IPS-NIHi11 (cell line): ENCODE measurements at places on chromosomes 12 and 14.

DNA sequence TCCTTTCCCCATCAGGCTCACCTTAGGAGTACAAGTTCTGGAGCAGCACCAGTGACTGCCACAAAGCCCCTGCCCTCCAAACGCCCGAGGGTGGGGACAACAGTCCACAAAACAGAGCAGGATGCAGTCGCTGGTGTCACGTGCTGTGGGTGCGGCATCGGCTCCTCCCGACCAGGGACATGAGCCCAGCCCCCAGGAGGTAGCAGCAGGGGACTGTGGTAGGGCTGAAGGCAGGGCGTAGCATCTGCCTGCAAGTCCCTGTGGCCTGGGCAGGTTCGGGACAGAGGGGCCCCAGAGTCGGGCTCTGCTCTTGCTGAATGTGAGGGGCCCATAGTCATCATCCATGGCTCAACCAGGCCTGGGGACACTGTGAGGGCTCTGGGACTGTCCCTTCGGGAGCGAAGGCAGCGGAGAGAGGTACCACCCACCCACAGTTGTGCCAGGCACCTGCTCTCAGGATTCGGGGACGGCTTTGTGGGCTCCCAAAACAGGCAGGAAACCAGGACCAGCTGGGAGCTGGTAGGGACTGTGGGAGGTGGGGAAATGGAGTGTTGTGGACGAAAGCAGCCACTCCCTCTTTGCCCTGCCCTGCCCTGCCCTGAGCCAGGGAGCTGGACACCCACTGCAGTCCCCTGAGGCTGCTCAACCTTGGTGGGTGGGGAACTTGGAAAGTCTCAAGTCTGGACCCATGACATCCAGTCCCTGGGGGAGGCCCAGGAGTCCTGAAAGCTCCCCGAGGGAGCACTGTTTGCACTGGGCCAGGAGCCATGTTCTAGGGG lies 30.7 kb downstream of the FBRSL1 start:
- DNase-seq, result no peak

GRCh38 chr14:55746558-55746957 lies 166.6 kb downstream of the KTN1 start:
- DNase-seq, result no peak

GRCh38 chr14:73269729-73270531 lies 32.6 kb downstream of the PAPLN start:
- DNase-seq, result peak; percentile 82

DNA sequence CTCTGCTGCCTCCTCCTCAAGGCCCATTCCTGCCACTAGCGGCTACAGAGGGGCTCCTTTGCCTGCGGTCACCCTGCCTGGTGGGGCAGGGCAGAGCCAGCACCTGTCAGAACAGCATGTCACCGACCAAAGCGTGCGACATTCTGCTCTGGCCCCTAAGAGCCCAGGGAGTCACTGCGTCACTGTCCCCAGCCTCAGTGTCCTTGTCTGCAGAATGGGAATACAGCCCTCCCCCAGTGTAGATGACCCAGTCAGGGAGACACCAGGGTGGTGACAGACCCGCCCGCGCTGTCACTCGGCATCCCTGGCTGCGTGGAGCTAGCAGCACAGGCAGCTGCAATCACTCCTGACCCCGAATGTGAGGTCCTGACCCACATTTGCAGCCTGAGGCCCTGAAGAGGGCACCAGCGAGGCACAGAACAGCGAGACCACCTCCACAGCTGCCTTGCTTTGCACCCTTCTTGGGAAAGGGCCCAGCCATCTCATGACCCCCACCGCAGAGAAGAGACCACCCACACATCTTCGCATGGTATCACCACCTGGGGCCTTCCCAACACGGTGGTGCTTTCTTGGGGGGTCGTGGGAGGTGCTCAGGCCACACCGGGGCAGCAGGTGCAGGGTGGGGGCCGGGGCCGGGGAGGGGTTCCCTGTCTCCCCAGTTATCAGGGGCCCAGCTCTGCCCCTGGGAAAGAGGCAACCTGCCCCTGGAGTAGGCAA lies 2.5 kb downstream of the AHNAK2 start:
- no peak for DNase-seq

DNA sequence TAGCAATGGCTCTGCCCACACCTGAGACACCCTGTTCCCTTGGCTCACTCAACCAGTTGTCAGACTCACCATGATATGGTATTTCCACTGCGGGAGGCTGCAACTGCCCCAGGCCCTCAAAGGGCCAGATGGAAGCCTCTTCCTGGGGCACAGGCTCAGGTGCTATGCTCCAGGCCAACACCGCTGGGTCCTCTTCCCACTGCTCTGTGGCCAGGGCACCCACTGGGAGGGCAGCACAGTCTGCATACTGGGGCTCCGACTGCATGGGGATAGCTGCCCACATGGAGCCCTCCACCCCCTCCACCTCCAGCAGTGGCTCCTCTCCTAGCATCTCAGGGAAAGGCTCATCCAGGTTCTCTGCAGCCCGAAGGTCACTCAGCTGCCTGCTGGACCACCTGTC lies 3.7 kb downstream of the ANGEL1 start:
- DNase-seq, result no peak

DNA sequence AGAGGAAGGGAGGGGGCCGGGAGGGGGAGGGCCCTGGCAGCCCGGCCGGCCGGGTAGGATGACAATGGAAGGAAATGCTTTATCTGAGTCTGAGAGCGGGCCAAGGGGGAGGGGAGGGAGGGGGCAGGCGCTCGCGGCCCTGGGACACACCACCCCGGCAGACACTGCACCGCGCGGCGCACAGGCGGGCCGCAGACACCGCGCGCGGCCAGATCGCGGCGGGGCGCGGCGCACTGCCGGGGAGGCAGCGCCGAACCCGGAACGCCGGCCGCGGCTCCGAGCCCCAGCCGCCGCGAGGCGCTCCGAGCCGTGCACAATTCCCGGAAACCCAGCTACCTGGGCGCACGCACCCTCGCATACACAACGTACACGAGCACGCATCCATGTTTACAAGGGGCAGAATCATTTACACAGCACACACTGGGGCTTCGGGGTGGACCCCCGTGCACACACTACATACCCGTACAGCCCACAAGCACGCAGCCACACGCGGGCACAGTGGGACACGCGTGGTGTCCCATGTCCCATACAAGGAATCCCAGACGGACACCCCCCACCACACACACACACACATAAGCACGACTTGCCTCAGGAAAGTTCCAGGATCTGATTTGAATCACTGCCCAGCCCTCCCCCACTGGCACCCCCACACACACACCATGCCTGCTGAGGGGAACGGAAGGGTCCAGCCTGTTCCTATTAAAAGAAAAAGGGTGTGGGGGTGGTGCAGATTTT lies at the start of gene HDAC7:
Gene HDAC7 (minus strand): TSS at position 8 of the 735 bp plus-strand sequence. CDS start 118 bp downstream, outside the sequence.
- DNase-seq, result peak; percentile 95

- DNase-seq, result no peak
Measured at GRCh38 chr14:51368721-51369163, 128.7 kb downstream of the TMX1 start.

DNA sequence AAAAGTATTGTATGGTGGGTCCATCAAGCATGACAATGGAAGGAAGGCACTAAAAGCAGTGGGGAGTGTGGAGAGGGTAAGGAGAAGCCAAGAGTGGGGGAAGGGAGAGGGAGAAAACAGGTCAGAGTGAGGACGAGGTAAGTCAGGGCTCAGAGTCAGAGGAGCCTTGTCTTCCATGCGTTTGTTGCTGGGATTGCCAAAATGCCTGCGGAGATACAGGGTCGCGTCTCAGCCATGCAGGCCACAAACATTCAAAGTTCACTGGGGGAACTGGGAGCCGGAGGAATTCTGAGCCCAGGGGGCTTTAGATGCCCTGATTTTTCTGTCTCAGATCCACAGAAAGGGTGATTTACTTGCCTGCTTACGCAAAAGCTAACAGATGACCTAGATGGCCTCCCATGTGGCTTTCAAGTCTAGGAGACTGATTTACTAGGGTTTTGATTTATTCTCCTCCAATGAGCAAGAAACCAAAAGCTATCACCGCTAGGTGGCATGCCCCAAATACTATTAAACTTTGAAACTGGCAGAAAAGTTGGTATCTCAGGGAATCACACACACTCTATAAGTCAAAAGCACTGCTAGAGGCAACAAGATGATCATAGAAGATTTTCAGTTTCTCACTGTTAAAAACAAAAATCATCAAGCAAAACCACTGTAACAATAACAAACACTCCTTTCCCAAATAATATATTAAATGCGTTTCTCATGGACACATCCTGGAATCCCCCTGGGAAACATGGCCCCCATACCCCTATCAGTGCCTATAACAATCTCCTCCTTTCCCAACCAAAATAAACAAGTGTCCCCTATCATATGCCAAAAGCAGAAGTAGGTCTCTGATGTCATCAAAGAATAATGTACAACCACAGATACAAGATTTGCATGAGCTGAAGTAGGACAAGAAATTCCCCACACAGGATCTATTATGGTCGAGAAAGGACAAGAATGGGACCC lies 26.6 kb upstream of the MDM1 start:
- peak; percentile 54 for DNase-seq

- no peak for DNase-seq
Measured at GRCh38 chr14:68971411-68972035, 7.6 kb downstream of the ACTN1 start.

DNA sequence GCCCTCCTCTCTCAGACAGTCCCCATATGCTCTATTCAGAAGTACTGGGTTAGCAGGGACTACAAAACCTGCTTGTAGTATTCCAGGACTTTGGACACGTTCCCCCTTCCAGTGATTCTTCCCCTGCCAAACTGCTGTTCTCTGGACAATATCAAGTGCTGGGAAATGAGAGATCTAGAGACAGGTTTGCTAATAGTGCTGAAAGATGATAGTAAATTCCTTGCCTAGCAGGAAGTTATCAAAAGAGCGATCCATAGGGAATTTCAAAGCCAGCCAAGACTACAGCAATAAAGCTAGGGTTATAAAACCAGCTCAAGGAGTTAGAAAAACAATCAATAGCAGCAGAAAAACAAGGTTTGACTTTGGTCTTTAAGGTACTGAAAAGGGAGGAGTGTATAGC lies 15.2 kb downstream of the SLC7A8 start:
- no peak for DNase-seq

DNA sequence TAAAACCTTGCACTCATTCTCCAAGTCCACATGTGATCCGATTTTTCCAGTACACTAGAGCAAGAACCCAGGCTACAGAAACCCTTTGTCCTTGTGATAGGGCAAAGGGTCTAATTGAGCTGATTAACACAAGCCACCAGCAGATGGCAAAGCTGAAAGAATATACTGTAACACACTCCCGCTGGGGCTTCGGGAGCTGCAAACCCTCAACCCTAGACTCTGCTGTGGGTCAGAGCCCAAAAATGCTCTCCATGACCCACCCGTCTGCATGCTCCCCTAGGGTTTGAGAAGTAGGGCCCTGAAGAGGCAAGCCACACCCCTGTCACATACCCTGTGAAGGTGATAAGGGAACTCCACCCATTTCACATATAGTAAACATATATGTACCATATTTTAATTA lies 33.6 kb upstream of the PCNX1 start:
- DNase-seq, result no peak

DNA sequence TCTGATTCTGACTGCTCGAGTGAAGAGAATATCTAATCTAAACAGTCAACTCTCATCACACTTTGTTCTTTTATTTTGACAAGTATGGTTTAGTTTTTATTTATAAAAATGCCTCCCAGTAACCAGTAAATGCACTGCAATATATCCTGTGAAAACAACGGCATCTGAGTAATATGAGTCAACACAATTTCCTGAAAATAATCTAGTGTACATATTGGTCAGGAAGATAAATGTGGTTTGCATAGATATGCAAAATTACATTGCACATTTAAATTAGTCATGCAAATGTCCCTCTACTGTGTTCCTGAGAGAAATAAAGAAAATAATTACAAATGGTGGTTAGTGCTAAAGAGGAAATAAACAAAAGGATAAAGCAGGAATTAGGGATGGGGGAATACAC lies 1190.7 kb upstream of the SEL1L start:
- DNase-seq, result no peak

GRCh38 chr12:125614058-125614457 lies 548.8 kb downstream of the AACS start:
- DNase-seq, result no peak

DNA sequence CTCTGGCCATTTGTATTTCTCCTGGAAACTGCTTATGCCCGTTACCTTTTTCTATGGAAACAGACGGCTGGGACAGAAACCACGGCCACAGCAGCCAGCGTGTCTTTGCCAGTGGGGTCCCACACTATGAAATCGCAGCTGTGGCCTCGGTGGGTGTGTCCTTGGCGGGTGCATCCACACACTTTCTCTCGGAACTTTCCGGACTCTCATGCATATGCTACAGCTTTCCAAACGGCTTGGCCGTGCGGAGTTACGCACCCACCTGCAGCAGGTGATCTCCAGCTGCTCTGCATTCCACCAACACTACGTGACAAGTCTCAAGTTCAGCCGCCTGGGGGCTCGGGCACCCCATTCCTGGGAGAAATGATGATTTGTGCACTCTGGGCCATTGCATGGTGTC lies 1.3 kb upstream of the BTBD6 start:
- DNase-seq, result no peak

DNA sequence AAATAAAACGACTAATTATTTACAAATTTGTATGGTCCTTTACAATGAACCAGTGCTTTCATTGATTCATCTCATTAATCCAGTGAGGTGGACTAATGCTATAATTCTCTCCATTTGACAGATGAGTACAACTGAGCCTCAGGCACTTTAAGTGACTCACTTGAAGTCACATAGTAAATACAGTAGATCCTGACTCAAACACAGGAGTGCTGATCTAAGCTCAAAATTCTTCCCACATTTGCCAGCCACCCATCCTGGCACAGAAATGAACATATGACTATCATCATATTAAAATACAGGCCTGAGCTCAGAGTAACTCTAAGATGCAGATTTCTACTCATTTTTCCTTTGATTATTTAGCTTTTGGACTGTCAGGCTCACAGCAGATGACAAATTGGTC lies 30.6 kb downstream of the SLC16A7 start:
- no peak for DNase-seq

DNA sequence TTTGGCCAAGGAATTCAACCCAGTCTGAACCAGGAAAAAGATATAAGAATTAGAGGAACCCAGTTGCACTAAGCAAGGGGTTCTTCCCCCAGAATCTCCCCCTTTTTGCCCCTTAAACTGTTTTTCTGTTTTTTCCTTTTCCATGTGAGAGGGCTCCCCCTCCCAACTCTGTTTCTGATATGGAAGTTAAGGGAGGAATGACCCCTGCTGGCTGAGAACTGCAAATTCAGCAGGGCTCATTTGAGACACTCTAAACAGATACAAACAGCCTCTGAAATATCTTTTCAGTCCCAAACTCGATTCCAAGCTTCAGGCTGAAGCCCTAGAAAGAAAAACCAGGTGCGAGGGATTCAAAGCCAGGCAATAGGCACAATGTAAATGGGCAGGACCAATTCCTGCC lies 132.7 kb downstream of the SLC41A2 start:
- DNase-seq, result no peak

- no peak for DNase-seq
Measured at GRCh38 chr14:51094282-51094821, 553 bp downstream of the TRIM9 start.
